ENCODE measurements at places on chromosomes 1 and 21. TPM values are rescaled to one million over a fixed set of nuclear protein-coding genes. Genes with fewer than 3 reads are reported as not detected.

The AMY1C gene
- total RNA-seq = not detected

The HMGCS2 gene
- total RNA-seq = not detected

The MR1 gene
- total RNA-seq = 16.4 TPM

- no peak overlapping the region for H3K27ac ChIP-seq
- H3K27me3 ChIP-seq = no peaks in the 10 kb centered on the region
- H3K4me3 ChIP-seq = no peak overlapping the region
- no peaks in the 10 kb centered on the region for H3K36me3 ChIP-seq
- no peaks in the 10 kb centered on the region for H3K4me1 ChIP-seq
These were observed 124.3 kb downstream of the CYYR1 start for GRCh38 chr21:26448751-26449150.

- no peak overlapping the region for H3K27ac ChIP-seq
- H3K4me1 ChIP-seq = no peaks in the 10 kb centered on the region
- H3K4me3 ChIP-seq = no peak overlapping the region
- DNase-seq = no peak
- no peaks in the 10 kb centered on the region for H3K36me3 ChIP-seq
These were observed 27.7 kb downstream of the FBXO2 start for GRCh38 chr1:11626551-11626950.

GRCh38 chr1:234921266-234922062, 207.2 kb downstream of the TOMM20 start:
- no peak overlapping the region for H3K4me3 ChIP-seq
- no peaks in the 10 kb centered on the region for H3K36me3 ChIP-seq

- peak overlapping the region; percentile 98 for H3K4me3 ChIP-seq
- peak; percentile 76 for DNase-seq
- H3K27me3 ChIP-seq = no peaks in the 10 kb centered on the region
- H3K4me1 ChIP-seq = peaks cover 58% of the 10 kb centered on the region
These were observed 1.7 kb downstream of the TOR1AIP1 start for GRCh38 chr1:179883745-179884138.

- no peaks in the 10 kb centered on the region for H3K27me3 ChIP-seq
- H3K4me1 ChIP-seq = peaks cover 59% of the 10 kb centered on the region
- peaks cover 3% of the 10 kb centered on the region for H3K36me3 ChIP-seq
- DNase-seq = peak; percentile 59
- peak overlapping the region; percentile 94 for H3K4me3 ChIP-seq
- peak overlapping the region; percentile 76 for H3K27ac ChIP-seq
These were observed 21.9 kb upstream of the PIK3CD start for GRCh38 chr1:9629445-9630201.

Measured in CD8-positive, alpha-beta memory T cell (primary cell).